Thoracic aorta (tissue), 2 donors: ENCODE measurements at places on chromosomes 13 and 19.

- no peak for DNase-seq
These were observed 115.8 kb downstream of the DNAJC15 start for GRCh38 chr13:43139211-43139610.

DNA sequence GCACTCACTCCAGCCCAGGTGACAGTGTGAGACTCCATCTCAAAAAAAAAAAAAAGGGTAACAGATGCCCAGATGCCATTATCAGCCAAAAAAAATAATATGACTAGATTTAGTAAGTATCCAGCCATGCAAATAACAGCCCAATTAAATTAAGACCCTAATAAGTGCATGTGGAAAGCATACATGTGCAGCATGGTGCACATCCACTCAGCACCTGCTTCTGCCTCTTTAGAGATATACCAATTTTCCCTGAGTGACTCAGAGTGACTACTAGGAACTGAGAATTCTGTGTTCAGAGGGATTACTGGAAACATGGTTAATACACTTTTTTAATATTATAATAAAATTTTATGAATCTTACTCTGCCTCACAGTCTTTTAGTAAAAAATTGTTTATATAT lies 29.8 kb upstream of the ZNF675 start:
- no peak for DNase-seq

DNA sequence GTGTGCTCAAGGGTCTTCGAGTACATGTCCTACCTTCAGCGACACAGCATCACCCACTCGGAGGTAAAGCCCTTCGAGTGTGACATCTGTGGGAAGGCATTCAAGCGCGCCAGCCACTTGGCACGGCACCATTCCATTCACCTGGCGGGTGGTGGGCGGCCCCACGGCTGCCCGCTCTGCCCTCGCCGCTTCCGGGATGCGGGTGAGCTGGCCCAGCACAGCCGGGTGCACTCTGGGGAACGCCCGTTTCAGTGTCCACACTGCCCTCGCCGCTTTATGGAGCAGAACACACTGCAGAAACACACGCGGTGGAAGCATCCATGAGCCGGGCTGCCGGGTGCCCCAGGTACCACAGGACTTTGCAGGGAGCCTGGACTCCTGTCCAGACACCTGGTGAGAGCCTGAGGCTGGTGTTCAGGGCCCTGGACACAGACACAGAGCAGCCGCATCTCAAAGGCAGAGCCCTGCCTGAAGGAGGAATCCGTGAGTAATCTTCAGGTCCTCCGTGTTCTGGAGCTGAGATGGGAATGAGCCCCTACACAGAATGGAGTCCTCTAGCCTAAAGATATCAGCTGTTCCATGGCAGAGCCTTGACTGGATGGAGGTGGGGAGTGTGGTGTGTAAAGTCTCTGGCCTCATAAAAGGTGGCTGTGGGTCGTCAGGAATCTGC lies 1.5 kb downstream of the ZNF581 start:
- DNase-seq: no peak

GRCh38 chr19:17235971-17236777 lies 9.5 kb downstream of the NR2F6 start:
- DNase-seq: no peak

DNA sequence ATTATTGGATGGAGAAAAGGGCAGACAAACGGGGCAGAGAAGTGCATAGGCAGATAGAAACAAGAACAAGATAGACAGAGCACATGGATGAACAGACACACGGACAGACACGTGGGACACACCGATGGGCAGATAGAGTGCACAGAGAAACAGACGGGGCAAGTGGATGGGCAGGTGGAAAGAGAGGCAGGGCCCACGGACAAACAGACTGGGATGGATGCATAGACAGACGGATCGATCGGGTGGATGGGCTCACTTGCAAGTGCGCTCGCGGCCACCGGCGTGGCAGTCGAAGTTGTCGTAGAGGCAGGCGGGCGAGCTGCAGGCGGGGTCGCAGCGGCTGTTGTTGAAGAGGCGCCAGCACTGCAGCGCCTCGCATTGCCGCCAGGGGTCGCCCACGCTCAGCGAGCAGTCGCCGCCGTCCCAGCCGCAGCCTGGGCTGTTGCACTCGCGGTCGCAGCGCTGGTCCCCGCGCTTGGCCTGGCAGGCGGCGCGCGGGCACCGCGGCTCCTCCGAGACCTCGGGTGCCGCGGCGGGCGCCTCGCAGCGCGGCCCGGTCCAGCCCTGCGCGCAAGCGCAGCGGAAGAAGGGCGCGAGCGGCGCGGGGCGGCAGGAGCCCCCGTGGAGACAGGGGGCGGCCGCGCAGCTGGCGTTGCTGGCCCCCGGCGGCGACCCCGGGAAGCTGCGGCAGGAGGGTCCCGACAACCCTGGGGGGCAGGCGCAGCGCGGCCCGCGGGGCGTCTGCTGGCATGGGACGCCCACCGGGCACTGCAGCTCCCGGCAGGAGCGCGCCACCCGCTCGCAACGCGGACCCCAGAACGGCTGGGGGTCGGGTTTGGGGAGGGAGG lies 23.3 kb downstream of the NOTCH3 start:
- no peak for DNase-seq

DNA sequence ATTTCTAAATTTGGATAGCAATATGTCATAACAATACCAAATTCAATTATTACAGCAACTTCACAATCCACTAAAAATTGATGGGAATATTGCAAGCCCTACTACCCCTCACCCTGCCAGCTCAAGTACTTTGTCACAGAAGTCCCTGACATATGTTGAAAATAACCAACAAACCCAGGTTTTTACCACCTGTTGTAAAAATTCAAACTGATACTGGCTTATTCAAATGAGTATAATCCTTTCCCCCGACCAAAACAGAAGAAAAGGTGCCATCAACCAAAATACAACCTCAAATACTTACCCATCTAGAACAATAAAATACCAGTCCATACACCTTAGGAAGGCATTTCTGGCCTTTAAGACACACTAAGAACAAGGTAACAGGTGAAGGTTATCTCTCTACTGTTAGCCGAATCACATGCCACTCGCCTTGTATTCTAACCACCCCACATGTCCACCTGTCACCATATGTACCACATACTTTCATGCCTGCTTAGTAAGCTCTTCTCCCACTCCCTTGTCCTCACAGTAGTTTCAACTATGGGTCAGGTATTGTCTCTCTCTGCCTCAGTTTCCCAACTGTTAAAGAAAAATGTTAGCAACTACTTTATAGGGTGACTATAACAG lies 53.1 kb downstream of the USP12 start:
- no peak for DNase-seq

DNA sequence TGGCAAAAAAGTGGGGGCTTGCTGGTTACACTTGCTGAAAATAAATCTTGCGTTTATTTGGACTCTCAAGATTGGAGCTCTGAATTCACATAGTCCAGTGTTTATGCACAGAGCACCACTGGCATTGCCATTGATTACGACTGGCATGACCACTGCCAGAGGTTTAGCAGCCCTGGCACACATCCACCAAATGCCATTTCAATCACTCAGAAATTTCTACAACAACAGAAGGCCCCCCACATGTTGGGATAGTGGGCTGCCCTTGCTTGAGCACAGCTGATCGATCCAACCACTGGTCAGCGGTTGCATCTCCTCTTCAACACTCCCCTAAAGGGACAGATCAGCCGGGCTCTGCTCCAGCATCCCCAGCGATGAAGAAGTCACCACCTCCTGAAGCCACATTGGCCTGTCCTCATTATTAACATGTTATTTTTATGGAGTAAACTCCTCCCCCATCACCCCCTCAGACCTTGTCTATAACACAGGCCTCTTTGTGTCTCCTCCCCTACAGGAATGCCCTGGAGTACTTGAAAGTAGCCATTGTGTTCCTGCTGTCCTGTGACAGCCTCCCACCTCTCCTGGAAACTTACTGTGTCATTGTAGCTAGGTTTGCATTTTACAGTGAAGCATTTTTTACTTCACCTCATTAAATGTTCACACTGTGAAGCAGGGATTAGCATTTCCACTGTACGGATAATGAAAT lies 51.3 kb downstream of the CDADC1 start:
- DNase-seq: no peak
